Stimulated activated CD4-positive, alpha-beta T cell treated with anti-CD3 and anti-CD28 coated beads, Interleukin-15, amount 100 ng/mL, for 48 hours (primary cell): ENCODE measurements at places on chromosomes 5 and 9.

DNA sequence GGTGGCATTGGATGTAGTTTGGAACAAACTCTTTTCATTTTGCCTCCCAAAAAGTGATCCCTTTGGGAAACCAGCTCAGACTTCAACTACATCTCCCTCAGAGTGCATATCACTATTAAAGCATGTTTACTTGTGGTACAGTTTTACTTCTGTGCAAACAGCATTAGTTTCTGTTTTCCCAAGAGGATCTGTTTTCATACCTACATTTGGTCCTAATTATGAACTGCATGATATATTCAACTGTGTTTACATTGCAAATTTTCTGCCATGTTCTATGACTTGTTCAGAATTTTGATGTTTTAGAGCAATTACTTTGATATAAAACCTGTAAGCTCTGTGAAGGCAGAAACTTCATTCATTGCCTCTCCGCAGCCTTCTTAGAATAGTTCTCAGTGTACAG, 681.5 kb upstream of the ACO1 start:
- DNase-seq, result no peak

- DNase-seq, result no peak
Measured at GRCh38 chr9:124019771-124020519, 8.4 kb downstream of the LHX2 start.

DNA sequence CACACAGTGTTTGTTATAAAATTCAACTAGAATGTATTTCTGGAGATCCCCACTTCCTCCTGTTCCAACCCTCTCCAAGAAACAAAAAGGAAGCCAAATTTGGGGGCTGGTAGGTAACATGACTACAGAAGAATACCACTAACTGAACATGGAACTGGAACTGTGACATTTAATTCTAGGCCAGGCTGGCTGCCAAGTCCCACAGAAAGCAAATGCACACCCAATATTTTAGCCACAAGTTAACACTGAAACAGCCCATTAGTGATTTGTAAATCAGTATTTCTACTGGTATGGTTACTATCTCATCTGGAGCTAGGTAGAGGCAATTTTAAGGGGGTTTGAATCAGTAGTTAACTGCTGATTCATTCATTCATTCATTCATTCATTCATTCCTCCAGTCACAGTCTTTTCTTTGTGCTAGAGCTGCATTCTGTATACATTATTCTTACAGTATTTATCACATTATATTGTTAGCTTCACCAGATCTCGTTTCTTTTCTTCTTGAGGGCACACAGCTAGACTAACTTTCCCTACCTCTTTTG, 131.7 kb upstream of the GDNF start:
- DNase-seq, result no peak

DNA sequence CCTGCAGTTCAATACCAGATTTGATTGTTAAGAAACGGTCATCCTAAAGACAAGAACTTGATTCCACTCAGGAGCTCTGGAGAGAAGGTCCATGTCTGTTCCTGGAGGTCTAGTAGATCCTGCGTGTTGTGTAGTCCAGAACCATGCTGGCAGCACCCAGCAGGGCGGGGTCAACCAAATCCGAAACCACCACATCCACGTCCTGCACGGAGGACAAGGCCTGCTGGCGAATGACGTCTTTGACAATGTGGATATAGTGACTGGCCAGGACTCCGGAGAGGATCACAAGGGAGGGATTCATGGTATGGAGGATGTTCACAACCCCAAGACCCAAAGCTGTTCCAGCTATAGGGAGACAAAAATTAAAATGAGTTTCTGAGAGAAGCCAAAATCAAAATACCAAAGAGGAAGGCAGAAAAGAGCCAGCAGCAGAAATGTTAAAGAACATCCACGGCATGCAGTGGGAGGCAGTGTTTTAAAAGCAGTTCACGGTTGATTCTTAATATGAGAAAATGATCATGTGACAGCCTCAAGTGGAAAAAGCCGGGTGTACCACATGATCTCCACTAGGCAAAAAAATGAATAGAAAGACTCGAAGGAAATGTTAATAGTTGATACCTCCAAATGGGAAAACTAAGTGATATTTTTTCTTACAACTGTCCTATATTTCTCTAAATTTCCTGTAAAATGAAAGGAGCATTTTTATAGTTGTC, 26.7 kb downstream of the CLTA start:
- DNase-seq, result no peak

DNA sequence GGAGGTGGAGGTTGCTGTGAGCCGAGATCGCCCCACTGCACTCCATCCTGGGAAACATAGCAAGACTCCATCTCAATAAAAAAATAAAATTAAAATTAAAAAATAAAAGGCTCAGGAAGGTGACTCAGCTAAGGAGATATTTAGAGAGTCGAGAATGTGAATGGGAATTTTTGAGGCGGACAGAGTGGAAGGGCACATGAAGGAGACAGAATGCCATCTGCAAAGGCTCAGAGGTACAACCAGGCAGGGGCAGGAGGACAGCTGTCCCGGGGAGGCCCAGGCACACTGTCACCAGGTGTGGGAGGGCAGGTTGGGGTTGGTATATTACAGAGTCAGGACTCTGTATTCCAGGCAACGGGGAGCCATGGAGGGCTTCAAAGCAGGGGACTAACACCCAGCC, 35.5 kb downstream of the NTNG2 start:
- DNase-seq, result no peak

GRCh38 chr9:36597412-36598178, 24.9 kb downstream of the MELK start:
- no peak for DNase-seq
